Suprapubic skin (tissue), 4 donors: ENCODE measurements at places on chromosomes 5 and 9.
A peak's percentile ranks its signal among the peaks of the same experiment; 100 is the strongest.

- H3K27ac ChIP-seq: no peak overlapping the region
- DNase-seq: no peak
- H3K27me3 ChIP-seq: no peaks in the 10 kb centered on the region
- no peak overlapping the region for H3K4me3 ChIP-seq
- no peaks in the 10 kb centered on the region for H3K36me3 ChIP-seq
Measured at GRCh38 chr9:71147368-71147767, 25.9 kb upstream of the TRPM3 start.

- H3K36me3 ChIP-seq: no peaks in the 10 kb centered on the region
- peaks cover 5% of the 10 kb centered on the region for H3K27me3 ChIP-seq
- H3K27ac ChIP-seq: no peak overlapping the region
- no peaks in the 10 kb centered on the region for H3K4me1 ChIP-seq
Measured at GRCh38 chr5:158538506-158539074, 561.1 kb downstream of the EBF1 start.

DNA sequence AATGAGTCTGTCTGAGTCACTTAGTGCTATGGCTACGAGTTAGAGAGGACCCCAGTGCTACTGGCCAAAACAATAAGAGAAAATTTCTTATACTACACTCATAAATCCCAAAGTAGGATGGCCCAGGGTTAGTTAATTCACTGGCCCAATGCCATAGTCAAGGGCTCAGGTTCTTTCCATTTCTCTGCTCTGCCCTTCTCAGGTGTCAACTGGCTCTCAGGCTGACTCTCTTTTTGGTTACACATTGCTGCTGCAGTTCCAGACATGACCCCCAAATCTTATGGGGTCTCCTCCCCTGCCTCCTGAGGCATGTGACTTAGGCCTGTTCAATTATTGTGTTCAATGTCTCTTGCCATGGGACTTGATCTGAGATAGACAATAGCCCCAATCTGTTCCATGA is 70.4 kb downstream of the ARHGEF37 start:
- H3K4me1 ChIP-seq: no peaks in the 10 kb centered on the region
- no peaks in the 10 kb centered on the region for H3K27me3 ChIP-seq
- H3K36me3 ChIP-seq: no peaks in the 10 kb centered on the region

DNA sequence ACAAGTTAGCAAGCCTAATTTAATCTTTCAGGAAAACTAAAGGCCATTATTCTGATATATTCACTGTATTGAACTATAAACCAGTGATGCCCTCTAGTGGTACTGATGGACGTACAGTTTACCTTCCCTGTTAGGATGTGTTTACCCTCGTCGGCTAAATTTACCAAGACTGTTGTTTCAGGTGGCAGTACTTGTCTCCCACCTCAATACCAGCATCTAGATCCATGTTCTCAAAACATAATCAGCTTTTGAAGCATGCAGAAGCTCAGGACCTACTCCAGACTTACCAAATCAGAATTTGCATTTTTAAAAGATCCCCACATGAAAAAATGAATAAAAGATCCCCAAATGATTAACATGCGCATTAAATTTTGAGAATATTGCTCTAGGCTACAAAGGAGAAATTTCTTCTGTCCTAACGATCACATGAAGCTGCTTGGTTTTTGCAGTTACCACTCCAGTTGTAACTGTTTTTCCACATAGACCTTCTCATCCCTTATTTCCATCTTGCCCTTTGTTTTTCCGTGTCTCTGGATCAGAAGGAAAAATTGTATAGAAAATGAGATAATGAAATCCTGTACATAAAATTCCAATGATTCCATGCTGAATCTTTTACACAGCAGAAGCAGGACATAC is 3.2 kb upstream of the BAAT start:
- no peaks in the 10 kb centered on the region for H3K27me3 ChIP-seq
- no peak for DNase-seq
- H3K4me1 ChIP-seq: no peaks in the 10 kb centered on the region
- H3K27ac ChIP-seq: no peak overlapping the region

DNA sequence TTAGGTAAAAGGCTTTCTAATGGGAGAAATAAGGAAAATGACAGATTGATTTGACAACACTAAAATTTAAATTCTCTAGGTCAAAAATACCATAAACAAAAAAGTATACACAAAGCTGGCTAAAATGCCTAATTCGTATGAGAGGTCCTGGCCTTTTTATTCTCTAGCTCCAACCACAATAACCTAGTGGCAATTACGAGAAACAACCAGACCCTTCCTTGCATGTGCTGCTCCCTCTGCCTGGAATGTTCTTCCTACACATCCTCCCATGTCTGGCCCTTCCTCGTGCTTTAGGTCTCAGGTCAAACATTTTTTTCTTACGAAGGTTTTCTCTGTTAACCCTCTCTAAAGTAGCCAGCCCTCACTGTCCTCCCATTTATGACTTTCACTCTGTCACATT is 176.4 kb upstream of the PLPPR1 start:
- no peak for DNase-seq
- H3K36me3 ChIP-seq: no peaks in the 10 kb centered on the region
- H3K27ac ChIP-seq: no peak overlapping the region
- H3K4me3 ChIP-seq: no peak overlapping the region

- H3K27ac ChIP-seq: no peak overlapping the region
- H3K4me1 ChIP-seq: no peaks in the 10 kb centered on the region
- H3K27me3 ChIP-seq: no peaks in the 10 kb centered on the region
- no peak for DNase-seq
- no peaks in the 10 kb centered on the region for H3K36me3 ChIP-seq
- H3K4me3 ChIP-seq: no peak overlapping the region
Measured at GRCh38 chr5:10145923-10146401, 103.7 kb downstream of the ATPSCKMT start.

GRCh38 chr5:172731680-172732074 is 39.3 kb downstream of the DUSP1 start:
- no peak overlapping the region for H3K4me3 ChIP-seq
- no peaks in the 10 kb centered on the region for H3K27me3 ChIP-seq
- H3K4me1 ChIP-seq: peaks cover 61% of the 10 kb centered on the region
- peak overlapping the region; percentile 99 for H3K27ac ChIP-seq
- no peaks in the 10 kb centered on the region for H3K36me3 ChIP-seq

DNA sequence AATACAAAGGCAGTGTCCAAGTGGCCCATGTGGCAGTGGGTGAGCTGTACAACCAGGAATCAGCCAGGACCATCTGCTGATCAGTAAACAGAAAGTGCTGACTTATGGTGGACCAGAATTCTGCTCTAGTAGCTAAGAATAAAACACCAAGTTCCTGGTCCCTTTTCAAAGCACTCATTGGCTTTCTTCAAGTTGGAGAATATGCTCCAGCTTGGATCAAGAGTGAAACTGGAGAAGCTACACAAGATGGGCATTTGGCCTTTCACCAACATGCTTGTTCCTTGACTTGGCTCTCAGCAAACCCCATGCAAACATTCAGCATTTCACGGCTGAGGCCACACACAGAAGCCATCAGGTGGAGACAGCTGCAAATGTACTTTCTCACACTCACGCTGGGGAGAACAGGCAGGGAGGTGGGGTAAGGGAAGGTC is 32.1 kb downstream of the MARCHF3 start:
- no peak overlapping the region for H3K27ac ChIP-seq
- H3K4me3 ChIP-seq: no peak overlapping the region
- H3K4me1 ChIP-seq: no peaks in the 10 kb centered on the region
- no peak for DNase-seq
- no peaks in the 10 kb centered on the region for H3K36me3 ChIP-seq

DNA sequence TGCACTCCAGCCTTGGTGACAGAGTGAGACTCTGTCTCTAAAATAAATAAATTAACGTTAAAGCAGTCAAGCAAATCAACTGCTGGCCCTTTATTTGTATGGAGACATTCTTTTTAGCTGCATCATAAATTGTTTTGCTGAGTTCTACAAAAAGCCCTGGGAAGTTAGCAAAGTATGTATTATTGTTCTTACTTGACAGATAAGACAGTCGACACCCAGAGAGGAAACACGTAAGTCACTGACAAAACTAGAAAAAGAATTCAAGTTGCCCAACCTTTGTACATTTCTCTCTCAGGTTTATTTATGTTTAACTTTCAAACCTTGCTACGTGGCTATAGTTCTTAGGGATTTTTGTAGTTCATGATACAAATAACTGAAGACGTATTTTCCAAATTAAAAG is 40.4 kb upstream of the MACIR start:
- H3K36me3 ChIP-seq: no peaks in the 10 kb centered on the region
- H3K27me3 ChIP-seq: no peaks in the 10 kb centered on the region
- no peak for DNase-seq
- no peak overlapping the region for H3K4me3 ChIP-seq
- H3K4me1 ChIP-seq: no peaks in the 10 kb centered on the region
- H3K27ac ChIP-seq: no peak overlapping the region

DNA sequence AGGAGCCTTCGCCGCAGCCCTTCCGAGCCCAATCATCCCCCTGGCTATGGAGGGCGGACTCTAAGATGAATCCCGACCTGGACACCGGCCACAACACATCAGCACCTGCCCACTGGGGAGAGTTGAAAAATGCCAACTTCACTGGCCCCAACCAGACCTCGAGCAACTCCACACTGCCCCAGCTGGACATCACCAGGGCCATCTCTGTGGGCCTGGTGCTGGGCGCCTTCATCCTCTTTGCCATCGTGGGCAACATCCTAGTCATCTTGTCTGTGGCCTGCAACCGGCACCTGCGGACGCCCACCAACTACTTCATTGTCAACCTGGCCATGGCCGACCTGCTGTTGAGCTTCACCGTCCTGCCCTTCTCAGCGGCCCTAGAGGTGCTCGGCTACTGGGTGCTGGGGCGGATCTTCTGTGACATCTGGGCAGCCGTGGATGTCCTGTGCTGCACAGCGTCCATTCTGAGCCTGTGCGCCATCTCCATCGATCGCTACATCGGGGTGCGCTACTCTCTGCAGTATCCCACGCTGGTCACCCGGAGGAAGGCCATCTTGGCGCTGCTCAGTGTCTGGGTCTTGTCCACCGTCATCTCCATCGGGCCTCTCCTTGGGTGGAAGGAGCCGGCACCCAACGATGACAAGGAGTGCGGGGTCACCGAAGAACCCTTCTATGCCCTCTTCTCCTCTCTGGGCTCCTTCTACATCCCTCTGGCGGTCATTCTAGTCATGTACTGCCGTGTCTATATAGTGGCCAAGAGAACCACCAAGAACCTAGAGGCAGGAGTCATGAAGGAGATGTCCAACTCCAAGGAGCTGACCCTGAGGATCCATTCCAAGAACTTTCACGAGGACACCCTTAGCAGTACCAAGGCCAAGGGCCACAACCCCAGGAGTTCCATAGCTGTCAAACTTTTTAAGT is 819 bp downstream of the ADRA1B start:
- H3K36me3 ChIP-seq: no peaks in the 10 kb centered on the region
- no peak for DNase-seq
- peaks cover 19% of the 10 kb centered on the region for H3K4me1 ChIP-seq
- peaks cover 24% of the 10 kb centered on the region for H3K27me3 ChIP-seq
- no peak overlapping the region for H3K27ac ChIP-seq
- peak overlapping the region; percentile 48 for H3K4me3 ChIP-seq

DNA sequence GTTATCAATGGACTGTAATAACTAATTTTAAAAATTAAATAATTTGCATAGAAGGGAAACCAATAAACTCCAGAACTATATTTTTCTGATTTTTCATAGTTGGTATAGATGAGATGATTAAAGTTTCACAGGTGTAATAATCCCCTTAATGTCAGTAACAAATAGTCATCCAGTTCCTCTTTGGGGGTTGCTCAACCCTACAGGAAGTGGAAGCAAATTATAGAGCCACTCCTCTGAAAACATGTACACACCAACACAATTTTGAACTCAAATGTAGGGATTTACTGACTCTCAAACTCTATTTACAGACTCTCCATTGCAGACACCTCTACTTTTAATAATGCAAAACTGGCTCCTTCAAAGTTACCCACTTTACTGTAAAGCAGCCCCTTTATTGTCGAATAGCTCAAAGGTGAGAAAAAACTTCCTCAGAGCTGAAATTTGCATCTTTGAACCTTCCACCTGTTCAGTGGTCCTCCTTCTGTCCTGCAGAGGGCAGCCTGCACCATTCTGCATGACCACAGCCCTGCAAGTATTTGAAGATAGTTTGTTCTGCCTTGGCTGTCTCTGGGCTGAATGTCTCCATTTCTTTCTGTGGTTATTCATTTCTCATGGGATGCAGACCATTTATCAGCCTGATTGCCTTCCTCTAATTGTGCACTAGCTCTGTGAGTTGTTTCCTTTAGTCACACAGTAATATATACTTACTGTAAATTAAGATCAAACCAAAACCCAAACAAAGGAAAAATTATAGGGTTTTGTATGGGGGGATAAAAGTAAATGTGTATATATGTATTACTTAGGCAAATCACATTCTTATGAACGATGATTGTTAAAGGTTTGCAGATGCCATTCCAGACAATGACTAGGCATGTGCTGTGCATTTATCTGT is 383.2 kb upstream of the SGCD start:
- H3K4me3 ChIP-seq: no peak overlapping the region
- H3K27me3 ChIP-seq: no peaks in the 10 kb centered on the region
- H3K27ac ChIP-seq: no peak overlapping the region
- no peaks in the 10 kb centered on the region for H3K36me3 ChIP-seq
- no peak for DNase-seq
- no peaks in the 10 kb centered on the region for H3K4me1 ChIP-seq

DNA sequence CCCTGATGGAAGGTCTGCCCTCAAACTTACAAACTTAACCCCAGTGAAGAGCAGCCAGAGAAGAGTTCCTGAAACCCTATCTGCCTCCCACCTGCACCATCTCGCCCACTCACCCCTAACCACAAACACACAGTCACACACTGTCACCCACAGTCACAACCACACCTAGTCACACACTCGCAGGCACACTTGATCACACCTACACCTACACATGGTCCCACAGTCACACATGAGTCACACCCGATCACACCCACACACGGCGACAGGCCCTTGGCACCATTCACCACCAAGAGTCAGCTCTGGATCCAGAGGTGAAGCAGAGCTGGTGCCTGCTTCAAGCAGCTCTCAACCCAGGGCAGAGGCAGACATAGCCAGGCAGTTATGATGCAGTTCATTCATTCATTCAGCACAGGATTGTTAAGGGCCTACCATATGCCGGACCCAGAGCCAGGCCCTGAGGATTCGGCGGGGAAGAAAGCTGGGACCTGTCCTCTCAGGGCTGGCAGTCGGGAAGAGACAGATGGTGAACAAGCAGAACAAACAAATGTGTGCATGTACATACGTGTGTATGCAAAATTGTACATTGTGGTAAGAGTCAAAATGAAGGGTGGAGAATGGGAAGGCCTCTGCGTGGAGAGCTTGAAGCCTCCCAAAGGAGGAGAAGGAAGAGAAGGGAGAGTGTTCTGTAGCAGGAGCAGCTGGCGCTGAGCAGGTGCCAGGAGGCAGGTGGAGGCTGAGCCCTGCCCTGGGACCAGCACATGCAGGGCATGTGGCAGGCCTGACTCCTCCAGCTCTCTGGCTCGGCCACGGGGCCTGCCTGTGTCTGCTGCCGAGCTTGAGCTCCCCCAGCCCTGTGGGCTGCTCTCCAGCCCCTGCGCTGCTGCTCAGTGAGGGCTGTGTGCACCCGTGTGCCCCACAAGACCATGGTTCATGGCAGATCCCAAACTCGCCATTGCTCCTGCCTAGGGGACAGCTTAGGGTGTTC is 6.4 kb downstream of the TSPAN17 start:
- no peak for DNase-seq
- no peaks in the 10 kb centered on the region for H3K27me3 ChIP-seq
- H3K4me3 ChIP-seq: no peak overlapping the region
- peaks cover 38% of the 10 kb centered on the region for H3K36me3 ChIP-seq

- no peak overlapping the region for H3K4me3 ChIP-seq
- DNase-seq: no peak
- H3K36me3 ChIP-seq: no peaks in the 10 kb centered on the region
Measured at GRCh38 chr9:22037954-22038690, 29.0 kb upstream of the CDKN2B start.

GRCh38 chr9:101912698-101913097 is 174.3 kb upstream of the GRIN3A start:
- no peaks in the 10 kb centered on the region for H3K4me1 ChIP-seq
- H3K27me3 ChIP-seq: no peaks in the 10 kb centered on the region
- no peak overlapping the region for H3K4me3 ChIP-seq
- DNase-seq: no peak
- no peak overlapping the region for H3K27ac ChIP-seq
- H3K36me3 ChIP-seq: no peaks in the 10 kb centered on the region
